ENCODE measurements at places on chromosomes 3 and 15.

DNA sequence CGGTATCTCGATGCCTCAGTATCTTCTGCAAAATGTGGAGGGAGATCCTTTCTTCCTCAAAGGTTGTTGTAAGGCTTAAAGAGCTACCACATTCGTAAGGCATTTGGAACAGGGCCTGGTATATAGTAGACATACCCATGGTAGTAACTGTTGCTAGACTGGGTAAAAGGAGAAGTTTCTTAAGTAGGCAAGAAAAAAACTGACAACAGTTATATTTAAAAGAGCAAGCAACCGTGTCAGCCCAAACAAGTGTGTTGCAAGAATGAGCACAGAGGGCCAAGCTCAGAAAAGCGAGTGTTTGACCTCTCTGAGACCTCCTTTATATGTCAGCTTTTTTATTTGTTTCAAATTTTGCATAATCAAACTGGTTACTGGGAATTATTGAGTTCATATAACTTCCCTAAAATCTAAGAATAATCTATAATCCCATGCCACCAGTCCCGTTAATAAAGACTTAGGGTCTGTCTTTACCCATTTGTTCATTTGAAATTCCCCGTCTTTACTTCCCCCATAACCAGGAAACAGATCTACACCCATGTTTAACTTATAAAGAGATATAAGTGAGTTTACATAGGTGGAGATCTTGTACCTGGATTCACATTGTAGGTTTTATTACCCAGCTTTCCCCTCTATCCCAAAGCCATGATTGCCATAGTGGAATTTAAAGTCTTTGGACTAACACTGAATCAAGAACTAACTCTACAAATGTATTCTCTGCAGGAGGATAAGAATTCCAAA, 7.3 kb downstream of the B3GNT5 start:
- DNase-seq, result no peak

GRCh38 chr3:41195946-41196345, 3.4 kb upstream of the CTNNB1 start:
- no peak for DNase-seq

DNA sequence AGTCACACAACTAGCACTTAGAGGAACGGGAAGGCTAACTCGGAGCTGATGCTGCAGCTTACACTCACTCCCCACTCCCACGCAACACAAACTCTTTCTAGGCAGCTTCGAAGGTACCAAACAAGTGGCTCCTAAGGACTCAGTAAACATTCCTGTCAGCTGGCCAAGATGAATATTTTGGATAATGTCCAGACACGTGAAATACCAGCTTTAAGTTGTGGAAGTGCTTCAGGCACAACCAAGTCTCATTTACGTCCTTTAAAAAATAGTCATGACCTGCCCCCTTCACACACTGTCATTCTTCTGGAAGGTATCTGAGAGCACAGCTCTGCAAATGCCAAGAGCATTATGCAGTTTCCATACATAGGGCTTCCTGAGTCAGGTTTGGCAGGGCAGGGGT, 1005.9 kb upstream of the CFAP20DC start:
- DNase-seq, result no peak

GRCh38 chr15:83289160-83289559, 4.7 kb upstream of the BNC1 start:
- DNase-seq, result no peak

DNA sequence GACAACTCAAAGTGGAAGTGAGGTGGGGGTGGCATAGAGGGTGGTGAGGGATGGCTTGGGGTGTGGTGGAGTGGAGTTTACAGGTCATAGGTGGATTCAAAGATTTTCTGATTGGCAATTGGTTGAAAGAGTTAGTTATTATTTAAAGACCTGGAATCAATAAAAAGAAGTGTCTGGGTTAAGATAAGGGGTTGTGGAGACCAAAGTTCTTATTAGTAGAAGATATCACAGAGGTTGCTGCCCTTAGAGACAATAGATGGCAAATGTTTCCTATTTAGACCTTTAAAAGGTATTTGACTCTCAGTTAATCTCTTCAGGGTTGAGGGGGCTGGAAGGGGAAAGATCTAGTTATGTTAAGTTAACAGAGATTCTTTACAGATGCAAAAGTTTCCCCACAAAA, 412.3 kb upstream of the TBL1XR1 start:
- DNase-seq, result no peak

GRCh38 chr15:75170711-75171341, 30.9 kb upstream of the C15orf39 start:
- DNase-seq, result no peak

- no peak for DNase-seq
These were observed 60.3 kb downstream of the B3GNT5 start for GRCh38 chr3:183313351-183313750.

GRCh38 chr15:68479406-68479805, 47.4 kb upstream of the ITGA11 start:
- no peak for DNase-seq

DNA sequence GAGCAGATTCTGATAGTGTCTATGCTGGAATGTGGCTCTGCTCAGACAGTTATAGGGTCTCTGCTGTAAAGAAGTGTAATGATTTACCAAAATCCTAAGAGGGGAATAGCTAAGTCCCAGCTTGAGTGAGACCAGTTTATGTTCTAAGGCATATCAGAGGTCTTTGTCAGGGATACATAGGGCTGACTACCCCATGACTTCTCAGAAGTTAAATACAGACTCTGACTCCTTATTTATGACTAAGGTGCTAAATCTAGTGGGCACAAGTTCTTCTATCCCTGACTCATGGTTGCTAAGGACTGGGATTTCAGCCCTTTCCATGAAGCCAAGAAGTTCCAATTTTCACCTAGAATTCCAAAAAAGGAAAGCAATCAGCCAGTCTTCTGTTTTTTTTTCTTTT, 192.6 kb upstream of the POU1F1 start:
- DNase-seq, result no peak

DNA sequence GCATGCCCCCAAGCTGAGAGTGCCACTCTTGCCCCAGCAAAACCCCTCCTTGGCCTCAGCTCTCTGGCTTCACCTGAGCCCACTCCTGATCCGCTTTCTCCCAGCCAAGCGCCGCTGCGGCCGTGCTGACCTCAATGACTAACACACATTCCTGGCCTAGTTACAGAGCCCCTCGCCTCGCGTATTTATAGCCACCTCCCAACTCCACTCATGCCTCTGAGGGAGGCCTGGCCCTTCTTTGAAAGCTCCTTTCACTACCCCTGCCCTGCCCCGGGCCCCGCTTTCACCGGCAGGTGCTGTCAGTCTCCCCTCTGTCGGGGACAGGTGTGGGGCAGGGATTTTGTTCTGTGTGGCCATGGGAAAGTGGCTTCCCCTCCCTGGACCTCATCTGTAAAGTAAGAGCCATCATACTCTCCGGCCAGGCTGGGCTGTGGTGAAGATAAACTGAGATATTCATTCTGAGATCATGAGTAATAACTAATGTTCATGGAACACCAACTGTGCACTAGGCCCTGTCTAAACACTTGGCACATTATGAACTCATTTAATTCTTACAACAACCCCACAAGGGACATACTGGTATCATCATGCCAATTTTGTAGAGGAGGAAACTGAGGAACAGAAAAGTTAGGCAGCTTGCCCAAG, 13.2 kb upstream of the ATP2B2 start:
- no peak for DNase-seq

DNA sequence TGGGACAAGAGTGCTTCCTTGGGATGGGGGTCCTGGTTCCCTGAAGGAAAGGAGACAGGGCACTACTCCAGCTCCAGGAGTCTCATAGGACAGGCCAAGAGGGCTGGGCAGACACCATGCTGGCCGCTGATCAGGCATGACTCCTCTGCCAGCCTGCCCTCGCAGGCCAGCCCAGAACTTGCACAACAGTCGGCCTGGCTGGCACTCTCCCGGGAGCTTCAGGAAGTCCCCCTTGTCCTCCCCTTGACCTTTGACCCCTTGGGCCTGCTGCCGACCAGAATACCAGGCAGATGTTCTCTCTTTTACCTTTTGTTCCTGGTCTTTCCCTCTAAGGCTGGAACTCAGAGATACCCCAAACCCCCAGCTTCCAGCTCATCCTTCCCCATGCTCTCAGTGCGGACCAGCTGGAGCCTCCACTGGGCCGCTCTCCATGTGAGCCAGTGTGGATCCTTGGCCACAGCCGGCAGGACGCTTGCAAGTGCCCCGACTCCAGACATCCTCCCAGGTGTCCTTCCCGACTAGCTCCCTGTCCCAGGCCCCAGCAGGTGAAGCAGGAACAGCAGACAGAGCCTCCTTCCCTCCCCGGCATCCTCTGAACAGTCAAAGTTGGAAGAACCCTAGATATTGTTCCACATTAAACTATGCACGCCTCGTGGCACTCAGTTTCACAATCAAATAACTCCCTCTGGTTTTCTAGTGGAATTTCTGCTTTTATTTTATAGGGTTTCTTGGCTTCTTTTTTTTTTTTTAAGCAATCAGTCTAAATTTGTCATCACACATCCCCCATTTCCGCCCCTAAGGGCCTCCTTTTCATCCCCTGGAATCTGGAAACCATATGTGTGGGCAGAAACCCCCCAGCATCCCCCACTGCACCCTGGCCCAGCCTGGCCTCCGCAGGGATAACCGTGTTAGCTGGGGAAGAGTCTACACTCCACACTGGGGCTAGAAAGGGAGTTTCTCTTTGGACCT, 15.7 kb downstream of the VPS18 start:
- no peak for DNase-seq

- no peak for DNase-seq
These were observed 126.0 kb downstream of the ZBTB20 start for GRCh38 chr3:115021061-115021460.

DNA sequence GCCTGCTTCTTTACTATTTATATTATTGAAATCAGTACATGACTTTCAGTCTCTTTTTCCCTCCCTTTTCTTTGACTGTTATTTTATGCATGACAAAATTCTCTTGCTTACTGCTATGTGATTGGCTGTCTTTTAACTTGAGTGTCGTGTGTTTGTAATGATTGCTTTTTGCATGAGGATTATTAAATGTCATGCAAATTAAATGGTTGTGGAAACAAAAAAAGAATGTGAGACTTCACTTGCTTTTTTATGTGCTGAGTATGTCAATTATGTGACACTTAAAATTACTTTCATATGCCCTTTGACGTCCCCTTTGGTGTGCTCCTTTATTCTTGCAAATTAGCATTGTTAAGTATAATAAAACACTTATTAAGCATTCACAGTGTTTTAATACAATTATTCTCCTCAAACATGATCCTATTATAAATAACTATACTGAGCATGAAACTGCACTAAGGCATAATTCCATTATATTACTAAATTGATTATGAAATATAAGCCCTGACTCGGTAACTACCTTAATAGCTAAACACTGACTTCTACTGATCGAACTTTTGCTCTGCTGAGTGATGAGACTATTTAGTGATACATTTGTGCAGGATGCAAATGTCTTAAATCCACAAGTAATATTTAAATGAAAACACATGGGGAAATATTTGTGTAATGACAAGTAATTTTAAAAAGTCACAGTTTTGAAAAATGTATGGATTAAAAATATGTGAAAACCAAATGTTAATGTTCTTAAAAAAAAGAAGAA, 401.7 kb downstream of the NLGN1 start:
- DNase-seq, result no peak

DNA sequence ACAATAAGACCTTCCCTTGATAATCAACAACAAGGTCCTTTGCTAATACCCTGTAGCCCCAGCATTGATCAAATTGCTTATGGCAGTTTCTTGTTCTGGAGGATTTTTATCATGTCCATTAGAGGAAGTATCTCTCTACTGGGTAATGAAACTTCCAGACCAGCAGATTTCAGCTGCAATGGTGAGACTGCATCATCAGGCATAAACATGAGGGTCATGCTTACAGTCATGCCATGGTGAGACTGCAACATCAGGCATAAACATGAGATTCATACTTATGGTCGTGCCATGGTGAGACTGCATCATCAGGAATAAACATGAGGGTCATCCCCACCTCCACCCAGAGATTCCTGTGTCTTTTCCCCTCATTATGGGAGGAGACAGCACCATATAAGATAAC, 129.0 kb upstream of the LIPC start:
- DNase-seq, result no peak

GRCh38 chr3:70342149-70342548, 29.7 kb upstream of the MDFIC2 start:
- DNase-seq, result no peak

GRCh38 chr3:78878011-78878410, 889.8 kb downstream of the ROBO1 start:
- DNase-seq, result no peak

- DNase-seq, result peak; percentile 58
These were observed 60.3 kb downstream of the NOX5 start for GRCh38 chr15:69074843-69075224.

GRCh38 chr3:124513610-124513997, 216.6 kb upstream of the UMPS start:
- DNase-seq, result no peak

GRCh38 chr3:159821110-159821509, 167.5 kb upstream of the IL12A start:
- no peak for DNase-seq

DNA sequence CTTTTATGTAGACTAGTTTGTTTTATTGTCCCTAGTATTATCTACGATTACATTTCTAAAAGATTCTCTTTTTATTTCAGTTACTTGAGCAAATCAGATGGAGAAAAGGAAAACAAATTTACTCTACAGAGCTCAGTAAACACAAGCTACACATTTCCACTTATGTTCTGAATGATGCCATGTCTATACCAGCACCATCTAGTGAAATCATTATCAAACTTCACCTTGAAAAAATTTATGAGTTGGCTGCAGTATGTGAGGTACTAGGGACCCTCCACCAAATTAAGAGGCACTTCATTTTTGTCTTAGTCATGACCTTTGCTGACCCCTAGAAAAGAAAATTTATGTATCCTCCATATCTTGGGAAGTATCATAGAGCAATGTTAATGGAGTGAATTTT, 827.4 kb downstream of the SI start:
- DNase-seq, result no peak

DNA sequence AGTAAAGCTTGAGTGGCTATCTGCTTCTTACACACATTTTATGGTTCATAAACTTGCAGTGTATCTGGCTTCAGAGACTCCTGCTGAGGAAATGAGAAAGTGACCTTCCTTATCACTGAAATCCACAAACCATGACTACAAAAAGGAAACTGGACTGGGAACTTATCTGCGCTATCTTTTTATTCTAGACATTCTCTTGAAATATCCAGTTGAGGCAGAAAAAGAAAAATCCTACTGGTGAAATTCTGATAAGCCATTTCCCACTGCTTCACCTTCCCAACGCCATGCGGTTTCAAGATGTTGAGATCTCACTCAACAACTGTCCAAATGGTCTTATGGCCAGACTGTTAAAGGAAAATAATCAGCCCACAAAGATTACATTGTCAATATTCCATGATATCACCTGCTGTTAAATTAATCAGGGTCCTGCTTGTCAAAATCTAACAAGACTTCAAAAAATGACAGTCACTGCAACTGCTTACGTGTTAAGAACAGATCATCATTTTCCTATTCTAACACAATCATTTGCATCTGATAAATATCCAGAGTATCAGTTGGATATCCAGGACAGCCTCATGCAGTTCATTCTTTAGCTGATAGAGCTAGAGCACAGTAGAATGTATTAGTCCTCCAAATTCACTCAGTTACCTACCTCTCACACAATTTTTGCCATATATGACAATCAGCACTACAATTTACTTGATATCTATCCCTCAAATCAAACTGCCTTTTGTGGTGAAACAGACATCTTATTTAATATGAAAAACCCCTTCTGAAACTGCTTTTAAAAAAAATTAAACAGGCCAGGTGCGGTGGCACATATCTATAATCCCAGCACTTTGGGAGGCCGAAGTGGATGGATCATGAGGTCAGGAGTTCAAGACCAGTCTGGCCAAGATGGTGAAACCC, 538.1 kb downstream of the MAGI1 start:
- DNase-seq, result no peak

- DNase-seq, result no peak
These were observed 5.8 kb upstream of the CCR3 start for GRCh38 chr3:46236294-46237054.

All from NCI-H82 (cell line).